Brain pericyte (primary cell): ENCODE measurements at places on chromosomes 4 and X.

DNA sequence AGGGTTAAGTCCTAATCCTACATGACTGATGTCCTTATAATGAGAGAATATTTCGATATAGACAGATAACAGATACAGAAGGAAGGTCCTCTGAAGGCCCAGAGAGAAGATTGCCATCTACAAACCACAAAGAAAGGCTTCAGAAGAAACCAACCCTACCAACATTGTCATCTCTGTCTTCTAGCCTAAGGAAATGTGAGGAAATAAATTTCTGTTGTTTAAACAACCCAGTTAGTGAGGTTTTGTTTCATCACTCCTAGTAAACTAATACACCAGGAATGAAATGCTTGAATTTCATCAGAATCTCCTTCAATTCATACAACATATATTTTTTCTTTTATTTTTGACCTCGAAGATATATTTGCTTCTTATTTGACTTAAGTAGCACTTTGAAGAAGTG lies 1527.8 kb downstream of the STIM2 start:
- no peak for DNase-seq

DNA sequence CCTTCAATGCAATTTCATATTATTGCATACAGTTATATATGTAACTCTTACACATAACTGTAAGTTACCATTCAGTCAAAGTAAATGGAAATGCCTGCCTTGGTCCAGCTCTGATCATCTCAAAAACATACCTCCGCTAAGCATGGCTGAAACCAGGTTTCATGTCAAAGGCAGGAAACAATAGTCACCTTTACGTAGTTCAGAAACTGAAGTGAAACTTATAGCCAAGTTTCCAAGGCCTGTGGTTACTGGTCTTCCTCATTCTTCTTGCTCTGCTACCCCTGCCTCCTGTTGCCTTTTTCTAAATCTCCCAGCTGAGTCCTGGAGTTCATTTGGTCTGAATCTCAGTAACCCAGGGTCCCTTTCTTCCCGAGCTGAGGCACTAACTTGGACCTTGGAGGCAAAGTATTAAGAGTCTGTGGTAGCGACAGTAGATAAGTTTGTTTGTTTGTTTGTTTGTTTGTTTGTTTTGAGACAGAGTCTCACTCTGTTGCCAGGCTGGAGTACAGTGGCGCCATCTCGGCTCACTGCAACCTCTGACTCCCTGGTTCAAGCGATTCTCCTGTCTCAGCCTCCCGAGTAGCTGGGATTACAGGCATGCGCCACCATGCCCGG lies 30.8 kb downstream of the DAPP1 start:
- no peak for DNase-seq

- no peak for DNase-seq
These were observed 350.9 kb downstream of the RPA4 start for GRCh38 chrX:97234471-97235081.

GRCh38 chrX:57933321-57933720 lies 23.1 kb upstream of the ZXDA start:
- no peak for DNase-seq

- DNase-seq, result no peak
These were observed 15.8 kb downstream of the TBC1D9 start for GRCh38 chr4:140740422-140740821.

GRCh38 chrX:38717871-38718270 lies 83.4 kb upstream of the MID1IP1 start:
- no peak for DNase-seq

DNA sequence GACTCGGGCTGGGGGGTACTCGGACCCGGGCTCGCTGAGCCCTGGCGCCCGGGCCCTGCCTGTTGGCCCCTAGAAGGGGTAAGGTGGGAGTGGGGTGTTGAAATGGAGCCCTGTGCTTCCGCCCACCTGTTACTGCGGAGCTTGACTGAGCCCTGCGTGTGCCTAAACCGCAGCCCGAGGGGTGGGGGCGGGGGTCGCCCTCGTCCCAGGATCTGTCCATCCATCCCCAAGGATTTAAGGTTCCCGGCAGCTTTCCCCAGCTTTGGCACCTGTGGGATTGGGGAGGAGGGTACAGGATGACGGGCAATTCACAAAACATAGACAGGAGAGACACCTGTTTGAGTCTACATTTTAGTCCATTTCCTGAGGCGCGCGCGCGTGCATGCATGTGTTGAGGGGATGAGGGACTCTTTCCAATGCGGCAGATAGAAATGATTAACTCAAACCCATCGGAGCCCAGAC lies 779 bp downstream of the GABRQ start:
- no peak for DNase-seq

DNA sequence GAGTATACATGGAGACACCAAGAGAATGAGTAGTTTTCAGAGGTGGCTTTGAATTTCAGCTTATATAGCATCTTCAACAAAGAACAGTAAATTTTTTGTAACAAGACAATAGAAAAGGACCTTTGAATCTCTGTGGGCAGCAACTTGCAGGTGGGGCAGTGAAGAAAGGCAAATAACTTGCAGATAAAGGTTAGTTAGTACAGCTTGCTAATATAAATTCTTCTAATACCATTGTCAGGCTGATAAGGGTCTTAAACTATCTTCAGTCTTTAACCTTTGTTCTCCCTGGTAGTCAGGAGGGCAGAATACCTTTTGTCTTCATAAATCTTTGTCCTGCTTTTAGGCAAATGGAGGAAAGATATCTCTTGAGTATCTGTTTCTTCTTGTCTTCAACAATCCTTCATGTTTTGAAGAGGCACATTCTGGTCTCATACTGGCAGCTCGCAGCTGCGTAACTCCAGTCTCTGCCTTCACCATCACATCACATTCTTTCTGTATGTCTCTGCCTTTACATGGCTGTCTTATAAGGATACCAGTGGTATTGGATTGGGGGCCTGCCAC lies 16.0 kb downstream of the ANXA3 start:
- DNase-seq, result no peak

DNA sequence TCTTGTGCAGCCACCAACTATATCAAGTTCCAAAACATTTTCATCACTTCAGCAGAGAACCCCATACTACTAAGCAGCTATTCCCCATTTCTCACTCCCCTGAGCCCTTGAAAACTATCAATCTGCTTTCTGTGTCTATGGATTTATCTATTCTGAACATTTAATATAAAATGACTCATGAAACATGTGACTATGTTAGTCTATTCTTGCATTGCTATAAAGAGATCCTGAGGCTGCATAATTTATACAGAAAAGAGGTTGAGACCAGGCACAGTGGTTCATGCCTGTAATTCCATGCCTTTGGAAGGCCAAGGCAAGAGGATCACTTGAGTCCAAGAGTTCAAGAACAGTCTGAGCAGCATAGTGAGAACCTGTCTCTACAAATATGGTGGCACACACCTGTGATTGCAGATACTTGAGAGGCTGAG lies 10.6 kb upstream of the C1QTNF7 start:
- no peak for DNase-seq
